ENCODE measurements at places on chromosomes 12 and 14.

DNA sequence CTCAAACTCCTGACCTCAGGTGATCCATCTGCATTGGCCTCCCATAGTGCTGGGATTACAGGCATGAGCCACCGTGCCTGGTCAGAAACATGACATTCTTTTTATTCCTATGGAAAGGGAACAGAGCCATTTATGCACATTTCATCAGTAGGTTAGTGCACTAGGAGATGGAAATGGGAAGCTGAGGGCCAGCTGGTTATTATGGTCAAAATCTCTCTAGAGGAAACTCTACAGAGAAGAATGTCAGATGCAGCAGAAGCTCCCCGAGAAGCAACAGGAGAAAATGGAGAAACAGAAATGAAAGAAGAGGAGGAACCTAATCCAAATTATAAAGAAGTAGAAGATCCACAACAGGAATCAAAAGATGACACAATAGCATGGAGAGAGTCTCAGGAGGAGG is 2.7 kb downstream of the CFAP251 start:
- DNase-seq, result no peak

DNA sequence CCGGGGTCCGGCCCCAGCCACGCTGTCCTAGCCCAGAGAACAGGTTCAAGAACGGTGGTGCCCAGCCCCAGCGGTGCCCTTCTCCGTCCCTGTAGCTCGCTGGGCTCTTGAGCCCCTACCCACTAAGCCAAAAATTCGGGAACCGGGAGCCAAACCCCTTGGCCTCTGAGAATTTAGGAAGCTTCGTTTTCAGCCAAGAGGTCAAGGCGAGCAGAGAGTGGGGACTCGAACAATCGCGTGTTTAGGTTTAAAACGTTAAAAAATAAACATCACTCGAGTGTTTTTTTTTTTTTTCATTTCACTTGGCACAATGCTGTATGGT is 6.2 kb downstream of the SIX1 start:
- DNase-seq, result no peak

DNA sequence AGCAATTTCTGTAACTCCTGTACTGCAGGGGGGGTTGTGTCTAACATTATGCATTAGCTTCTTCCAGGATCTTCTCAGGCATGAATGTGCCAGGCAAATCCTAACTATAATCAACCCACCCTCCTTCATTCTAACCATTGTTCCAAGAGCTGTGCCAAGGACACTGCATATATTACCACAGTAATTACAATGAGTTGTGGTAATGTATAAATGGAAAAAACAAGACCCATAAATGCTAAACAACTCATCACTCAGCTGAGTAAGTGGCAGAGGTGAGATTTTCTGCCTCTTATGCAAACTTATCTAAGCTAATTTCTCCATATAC is 80.6 kb downstream of the PRKD1 start:
- DNase-seq, result no peak

GRCh38 chr12:46221255-46222128 is 47.4 kb downstream of the SLC38A1 start:
- DNase-seq, result peak; percentile 9

GRCh38 chr12:82440885-82441284 is 82.6 kb downstream of the METTL25 start:
- no peak for DNase-seq

DNA sequence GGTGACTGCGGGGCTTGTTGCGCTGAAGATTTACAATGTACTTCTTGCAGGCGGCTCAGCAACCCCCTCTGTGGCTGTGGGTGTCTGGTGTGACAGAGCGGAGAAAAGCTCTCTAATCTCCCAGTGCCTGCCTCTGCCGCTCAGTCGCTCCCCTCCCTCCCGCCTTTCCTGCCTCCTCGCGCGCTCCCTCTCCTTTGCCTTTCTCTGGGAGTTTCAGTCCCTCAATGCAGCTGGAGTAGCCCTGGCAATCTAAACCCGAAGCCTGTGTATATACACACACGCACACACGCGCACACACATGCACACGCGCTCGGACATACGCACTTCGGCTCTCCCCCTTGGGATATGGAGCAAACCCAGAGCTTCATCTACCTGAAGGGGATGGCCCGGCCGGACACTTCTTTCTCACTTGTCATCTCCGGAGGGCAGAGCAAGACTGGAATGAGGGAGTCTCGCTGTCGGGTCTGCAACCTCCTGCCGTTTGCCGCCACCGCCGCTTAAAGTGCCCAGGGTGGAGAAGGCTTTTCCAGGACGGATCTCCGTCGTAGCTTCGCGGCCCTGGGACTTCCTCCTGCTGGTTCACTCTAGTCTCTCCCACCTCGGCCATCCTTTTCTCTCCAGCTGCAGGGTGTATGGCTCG is 599 bp upstream of the TRHDE start:
- peak; percentile 51 for DNase-seq

GRCh38 chr12:851343-851742 is 98.2 kb downstream of the RAD52 start:
- DNase-seq, result no peak

DNA sequence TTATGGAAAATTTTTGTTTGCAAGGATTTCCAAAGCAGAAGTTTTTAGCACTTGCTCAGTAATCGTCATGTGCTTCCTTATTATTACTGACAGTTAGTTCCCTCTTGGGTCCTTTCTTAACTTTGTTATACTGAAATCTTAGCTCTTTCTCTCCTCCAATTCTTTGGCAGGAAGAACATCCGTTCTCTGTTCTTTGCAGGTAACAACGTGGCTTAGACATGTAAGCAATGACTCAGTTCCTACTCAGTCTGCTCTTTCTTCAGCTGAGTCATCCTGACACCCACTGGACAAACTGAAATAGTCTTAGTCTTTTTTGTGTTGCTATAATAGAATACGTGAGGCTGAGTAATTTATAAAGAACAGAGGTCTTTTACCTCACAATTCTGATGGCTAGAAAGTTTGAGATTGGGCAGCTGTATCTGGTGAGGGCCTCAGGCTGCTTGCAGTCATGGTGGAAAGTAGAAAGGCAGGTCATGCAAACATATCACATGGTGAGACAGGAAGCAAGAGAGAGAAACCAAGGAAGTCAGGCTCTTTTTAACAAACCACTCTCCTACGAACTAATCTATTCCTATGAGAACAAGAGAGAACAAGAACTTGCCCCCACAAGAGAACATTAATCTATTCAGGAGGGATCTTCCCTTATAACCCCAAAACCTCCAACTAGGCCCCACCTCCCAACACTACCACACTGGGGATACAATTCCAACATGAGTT is 49.2 kb downstream of the TESPA1 start:
- no peak for DNase-seq

DNA sequence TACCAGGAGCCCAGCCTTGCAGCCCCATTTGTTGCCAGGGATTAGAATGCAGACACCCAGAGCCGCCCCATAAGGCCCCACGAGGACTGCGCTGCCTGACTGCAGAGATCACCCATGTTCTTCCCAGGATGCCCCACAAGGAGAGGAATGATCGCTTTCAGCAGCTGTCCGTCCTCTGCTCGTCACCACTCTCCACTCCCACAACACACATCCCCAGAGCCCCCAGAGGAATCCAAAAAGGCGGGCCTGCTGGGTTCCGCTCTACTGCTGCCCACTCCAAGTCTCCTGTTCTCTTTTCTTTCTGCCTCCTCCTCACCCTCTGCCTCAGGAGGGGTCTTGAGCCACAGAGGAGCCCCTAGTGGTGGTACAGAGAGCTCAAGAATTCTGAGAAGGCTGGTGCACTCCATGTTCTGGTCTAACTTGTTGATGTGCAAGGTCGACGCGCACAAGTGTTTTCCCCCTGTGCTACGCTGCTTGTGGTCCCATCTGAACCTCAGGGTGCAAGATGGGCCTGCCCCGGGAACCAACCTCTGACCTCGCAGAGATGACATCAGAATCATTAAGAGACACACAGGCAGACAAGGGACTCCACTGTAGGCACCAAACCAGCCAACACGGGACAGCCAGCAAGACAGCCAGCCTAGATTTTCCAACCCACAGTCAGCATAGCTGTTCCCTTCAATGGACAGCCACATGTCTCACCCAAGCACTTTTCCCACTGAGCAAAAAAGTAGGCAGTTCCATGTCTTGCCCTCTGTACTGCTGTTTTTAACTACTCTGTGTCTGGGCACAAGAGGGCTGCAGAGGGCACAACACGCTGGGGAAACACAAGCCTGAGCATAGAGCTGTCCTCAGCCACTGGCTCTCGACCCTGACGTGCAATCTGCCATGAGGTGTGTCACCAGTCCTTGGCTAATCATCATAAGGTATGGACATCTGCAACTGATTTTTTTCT is 29.9 kb downstream of the PXN start:
- DNase-seq, result no peak

GRCh38 chr12:21429994-21430393 is 7.5 kb upstream of the PYROXD1 start:
- no peak for DNase-seq

- peak; percentile 65 for DNase-seq
These were observed 1.5 kb downstream of the PNMA1 start for GRCh38 chr14:73712540-73713180.

DNA sequence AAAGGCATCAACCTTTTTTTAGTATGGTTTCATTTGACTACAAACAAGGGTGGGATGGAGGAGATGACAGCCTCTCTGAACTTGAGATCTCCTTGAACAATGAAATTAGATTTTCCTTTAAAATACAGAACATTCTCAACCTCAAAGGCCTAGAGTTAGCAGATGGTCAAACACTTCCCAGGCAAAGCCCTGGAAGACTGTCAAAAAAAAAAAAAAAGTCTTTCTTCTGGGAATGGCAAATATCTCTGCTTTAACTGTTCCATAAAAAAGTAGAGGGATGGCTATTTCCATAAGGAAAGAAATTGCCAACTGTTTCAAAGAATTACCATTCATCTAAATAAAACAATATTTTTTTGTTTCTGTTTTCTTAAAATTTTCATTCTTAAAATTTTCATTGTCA is 870.8 kb downstream of the GALC start:
- DNase-seq, result no peak

- DNase-seq, result peak; percentile 19
These were observed 2.8 kb downstream of the ZNF219 start for GRCh38 chr14:21095430-21096205.

- peak; percentile 1 for DNase-seq
These were observed 127.2 kb upstream of the MYF6 start for GRCh38 chr12:80580254-80580653.

DNA sequence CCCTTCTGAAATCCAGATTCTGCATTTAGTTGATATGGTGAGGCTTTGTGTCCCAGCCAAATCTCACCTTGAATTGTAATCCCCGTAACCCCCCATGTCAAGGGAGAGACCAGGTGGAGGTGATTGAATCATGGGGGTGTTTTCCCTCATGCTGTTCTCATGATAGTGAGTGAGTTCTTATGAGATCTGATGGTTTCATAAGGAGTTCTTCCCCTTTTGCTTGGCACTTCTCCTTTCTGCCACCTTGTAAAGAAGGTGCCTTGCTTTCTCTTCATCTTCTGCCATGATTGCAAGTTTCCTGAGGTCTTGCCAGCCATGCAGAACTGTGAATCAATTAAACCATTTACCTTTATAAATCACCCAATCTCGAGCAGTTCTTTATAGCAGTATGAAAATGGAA is 23.1 kb upstream of the C12orf42 start:
- DNase-seq, result no peak

- DNase-seq, result no peak
These were observed 5.7 kb downstream of the GNG2 start for GRCh38 chr14:51865953-51866747.

DNA sequence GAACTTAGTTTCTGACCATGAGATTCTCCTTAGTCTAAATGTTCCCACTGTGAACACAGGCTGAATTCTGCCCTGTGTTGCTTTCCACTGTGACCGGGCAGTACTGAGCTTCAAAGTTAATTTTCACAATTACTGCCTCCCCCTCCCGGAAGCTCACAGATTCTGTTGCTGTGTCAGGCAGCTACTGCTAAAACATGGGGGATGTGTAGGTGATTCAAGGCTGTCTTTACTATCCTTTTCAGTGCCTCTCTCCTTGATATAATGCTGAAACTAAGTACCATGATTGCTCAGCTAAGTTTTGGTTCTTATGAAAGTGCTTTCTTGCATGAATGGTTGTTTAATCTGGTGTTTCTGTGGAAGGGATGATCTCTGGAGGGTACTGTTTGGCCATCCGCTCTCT is 428.3 kb upstream of the NOVA1 start:
- DNase-seq, result no peak

DNA sequence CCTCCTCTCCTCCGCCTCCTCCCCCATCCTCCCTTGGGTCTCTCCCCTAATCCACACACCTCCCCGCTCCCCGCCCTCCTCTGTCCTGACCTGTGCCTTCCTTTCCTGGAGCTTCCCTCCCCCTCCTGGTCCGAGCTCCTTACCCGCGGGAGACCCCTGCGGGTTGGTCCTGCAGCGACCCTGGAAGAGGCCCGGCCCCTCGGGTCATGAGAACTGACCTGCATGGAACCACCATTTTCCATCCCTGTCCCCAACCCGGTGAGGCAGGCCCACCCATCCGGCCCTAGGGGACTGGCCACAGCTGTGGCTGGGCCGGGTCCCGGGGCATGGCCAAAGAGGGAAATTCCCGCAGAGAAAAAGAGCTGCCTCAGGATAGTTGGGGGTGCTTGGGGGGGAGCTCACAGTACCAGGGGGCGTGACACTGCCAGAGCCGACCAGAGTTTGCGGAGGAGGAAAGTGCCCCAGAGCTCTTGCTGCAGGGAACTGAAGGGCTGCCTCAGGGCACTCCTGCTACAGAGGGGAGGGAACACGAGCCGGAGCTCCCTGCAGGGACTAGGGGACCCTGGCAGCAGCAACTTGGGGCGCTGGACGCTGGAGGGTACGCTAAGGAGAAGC is 613 bp downstream of the ARHGEF40 start:
- peak; percentile 71 for DNase-seq

DNA sequence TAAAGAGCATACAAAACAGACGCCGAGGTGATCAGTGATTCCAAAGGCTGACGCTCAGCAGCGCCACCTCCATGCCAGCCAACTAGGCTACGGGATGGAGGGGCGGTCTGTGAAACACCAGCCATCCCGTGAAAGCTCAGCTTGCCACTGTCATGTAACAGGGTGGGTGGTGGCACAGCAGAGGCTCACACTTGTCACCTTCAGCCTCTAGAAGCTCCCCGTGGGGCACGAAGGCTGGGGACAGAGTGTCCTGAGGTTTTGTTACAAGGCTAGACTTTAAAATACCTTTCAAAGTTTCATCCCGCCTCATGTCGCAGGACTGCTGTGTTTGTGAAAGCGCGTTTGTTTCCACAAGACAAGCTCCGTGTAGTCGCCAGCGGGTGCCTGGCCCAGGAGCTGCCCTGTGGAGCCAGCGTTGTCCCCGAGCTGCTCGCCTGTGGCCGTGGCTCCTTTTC is 20.7 kb downstream of the XRCC3 start:
- no peak for DNase-seq

DNA sequence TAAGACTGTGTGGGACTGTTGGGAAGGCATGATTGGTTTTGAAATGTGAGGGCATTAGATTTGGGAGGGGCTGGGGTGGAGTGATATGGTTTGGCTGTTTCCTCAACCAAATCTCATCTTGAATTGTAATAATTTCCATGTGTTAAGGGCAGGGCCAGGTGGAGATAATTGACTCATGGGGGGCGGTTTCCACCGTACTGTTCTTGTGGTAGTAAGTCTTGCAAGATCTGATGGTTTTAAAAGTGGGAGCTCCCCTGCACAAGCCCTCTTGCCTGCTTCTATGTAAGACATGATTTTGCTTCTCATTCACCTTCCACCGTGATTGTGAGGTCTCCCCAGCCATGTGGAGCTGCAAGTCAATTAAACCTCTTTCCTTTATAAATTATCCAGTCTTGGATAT is 76.6 kb upstream of the PPFIA2 start:
- DNase-seq, result no peak
